ENCODE measurements at places on chromosomes 1 and 21.

DNA sequence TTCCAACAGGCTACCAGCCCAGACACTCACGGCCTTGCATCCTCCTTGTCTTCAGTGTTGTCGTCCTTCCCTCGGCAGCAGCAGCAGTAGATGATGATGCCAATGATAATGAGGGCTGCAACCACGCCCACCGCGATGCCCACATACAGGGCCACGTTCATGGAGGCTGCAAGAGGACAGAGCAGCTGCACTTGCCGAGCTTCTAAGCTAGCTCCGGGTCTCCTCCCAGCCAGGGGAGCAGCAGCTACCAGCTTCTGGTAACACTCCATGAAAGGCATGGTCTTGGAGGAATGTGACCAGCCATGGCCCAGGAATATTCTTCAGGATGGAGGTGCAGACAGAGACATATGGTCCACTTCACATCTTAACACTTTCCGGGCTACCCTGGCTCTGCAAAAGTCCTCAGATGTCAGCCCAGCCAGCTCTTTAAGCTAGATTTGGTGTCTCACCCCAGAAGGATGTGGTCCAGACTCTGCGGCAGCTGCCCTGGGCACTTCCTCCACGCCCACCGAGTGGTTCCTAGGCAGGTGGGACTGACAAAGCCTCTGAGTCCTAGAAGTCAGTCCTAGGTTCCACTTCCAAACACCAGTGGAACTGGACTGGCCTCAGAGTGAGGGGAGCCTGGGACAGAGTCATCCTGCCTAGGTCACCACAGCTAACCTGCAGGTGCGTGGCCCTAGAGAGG is 35.1 kb downstream of the GPA33 start:
- no peak for DNase-seq

GRCh38 chr1:14328685-14329084 is 269.8 kb upstream of the KAZN start:
- no peak for DNase-seq

- no peak for DNase-seq
Observed at GRCh38 chr1:172287208-172287607, 133.3 kb upstream of the C1orf105 start.

GRCh38 chr1:115910231-115910630 is 66.1 kb upstream of the SLC22A15 start:
- no peak for DNase-seq

GRCh38 chr1:198024336-198024735 is 107.2 kb downstream of the LHX9 start:
- no peak for DNase-seq

GRCh38 chr1:174964261-174964971 is 35.3 kb upstream of the CACYBP start:
- DNase-seq: peak; percentile 34

GRCh38 chr1:197991594-197991993 is 74.4 kb downstream of the LHX9 start:
- DNase-seq: no peak

- no peak for DNase-seq
Observed at GRCh38 chr1:178243119-178243518, 149.2 kb downstream of the RASAL2 start.

DNA sequence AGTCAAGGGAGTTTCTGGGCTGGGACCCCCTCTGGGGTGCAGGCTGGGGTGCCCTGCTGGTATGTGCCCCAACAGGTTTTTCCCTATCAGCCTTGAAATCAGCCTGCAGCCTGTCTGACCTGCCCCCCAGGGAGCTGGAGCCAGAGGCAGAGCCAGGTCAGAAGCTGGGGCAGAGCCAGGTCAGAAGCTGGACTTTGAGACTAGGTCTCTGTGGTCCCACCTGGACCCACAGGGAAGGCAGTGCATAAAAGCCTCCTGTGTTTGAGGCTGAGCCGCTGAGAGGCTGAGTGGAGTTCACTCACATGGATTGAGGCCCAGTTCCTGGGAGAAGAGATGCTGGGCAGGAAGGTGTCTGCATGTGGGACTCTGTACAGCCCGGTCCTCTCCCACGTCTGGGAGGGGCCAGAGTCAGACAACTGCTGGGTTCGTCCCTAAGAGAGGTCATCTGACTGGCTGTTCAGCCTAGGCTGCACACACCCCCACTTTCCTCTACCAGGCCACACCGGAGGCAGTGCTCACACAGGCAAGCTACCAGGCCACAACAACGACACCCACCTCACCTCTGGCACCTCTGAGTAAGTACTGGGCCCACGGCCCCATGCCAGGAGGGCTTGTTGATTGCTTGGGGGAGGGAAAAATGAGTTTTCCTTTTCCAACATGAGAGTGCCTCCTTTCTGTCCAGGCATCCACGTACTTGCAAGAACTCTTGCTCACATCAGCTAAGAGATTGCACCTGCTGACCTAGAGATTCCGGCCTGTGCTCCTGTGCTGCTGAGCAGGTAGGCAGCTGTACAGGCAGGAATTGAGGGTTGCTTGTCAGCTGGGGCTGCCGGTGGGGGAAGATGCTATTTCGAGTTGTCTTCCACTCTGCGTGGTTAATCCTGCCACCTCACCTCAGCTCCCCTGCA is at the start of gene ANXA9:
Gene ANXA9 (plus strand): TSS at position 488 of the 908 bp plus-strand sequence. CDS start 814 bp downstream, outside the sequence.
- DNase-seq: no peak

- DNase-seq: no peak
Observed at GRCh38 chr1:46342084-46342656, 1.6 kb downstream of the NSUN4 start.

GRCh38 chr1:16009030-16009460 is 5.0 kb downstream of the SRARP start:
- DNase-seq: peak; percentile 71

- no peak for DNase-seq
Observed at GRCh38 chr1:244642988-244643387, 9.9 kb upstream of the DESI2 start.

DNA sequence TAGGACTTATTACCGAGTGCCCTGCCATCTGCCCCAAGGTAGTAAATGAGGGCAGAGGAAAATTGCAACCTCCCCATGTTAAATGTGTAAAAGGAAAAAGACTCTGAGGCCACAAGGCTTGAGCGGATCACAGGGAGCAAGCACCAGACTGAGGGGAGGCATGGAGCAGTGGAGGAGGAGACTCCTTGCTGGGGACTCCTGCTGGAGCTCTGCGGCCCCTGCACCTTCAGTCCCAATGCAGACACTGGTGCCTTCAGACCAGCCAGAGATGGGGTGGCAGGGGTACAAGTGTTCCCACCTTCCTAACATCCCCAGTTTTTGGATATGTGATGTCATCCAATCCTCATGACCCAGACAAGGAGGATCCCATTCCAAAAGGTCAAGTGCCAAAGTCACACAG is 128.4 kb upstream of the NGF start:
- no peak for DNase-seq

- no peak for DNase-seq
Observed at GRCh38 chr1:204863730-204864129, 6.9 kb upstream of the NFASC start.

GRCh38 chr1:92363401-92363800 is 64.5 kb downstream of the RPAP2 start:
- DNase-seq: no peak

DNA sequence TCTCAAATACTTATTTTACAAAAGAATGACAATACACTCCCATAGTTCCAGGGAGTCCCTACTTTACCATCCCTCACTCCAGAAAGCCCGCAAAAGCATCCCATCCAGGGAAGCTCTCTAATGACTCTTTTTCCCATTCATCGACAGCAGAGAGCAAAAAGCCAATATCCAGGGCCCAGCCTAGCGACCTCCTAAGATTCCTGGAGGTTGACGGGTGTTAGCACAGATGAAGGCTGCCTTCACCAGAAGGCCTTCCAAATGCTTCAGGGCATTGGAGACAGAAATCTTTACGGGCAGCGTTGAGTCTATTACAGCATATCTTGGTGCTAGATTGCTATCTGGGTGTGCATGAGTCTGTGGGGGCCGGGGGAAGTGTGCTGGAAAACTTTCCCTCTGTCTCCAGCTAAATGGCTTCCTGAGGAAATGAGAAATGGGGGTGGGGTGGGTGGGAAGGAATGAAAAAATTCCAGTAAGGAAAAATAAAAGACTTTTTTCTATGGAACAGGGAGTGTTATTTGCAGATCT is 136.6 kb downstream of the PROX1 start:
- no peak for DNase-seq

DNA sequence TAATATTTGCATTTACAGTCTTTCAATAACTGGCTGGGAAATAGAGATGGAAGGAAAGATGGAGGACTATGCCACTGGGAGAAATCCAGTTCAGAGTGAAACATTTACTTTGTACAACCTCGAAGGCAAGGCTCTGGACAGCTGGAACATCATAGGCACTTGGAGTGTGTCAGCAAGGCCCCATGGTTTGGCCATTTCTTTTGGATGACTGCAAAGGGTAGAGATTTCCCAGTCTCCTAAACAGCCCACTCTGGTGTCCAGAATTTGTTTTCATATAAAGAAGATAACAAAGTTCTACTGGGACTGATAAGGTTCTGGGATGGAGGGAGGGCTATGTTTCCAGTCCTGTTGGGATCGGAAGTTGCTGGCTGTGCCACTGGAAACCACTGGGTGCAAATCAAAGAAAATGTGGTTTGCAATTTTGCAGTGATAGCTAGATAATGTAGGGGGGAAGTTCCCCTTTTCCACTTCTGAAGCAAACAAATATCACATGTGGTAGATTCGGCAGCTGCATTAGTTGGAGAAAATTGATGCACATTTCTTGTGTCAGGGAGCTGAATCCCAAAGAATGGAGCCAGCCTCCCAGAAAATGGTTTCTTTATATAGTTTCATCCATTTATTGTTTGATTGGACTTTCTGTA is 16.2 kb downstream of the KCND3 start:
- no peak for DNase-seq

- no peak for DNase-seq
Observed at GRCh38 chr1:9653210-9653490, 1.6 kb downstream of the PIK3CD start.

- no peak for DNase-seq
Observed at GRCh38 chr1:245188403-245188802, 33.6 kb downstream of the KIF26B start.

DNA sequence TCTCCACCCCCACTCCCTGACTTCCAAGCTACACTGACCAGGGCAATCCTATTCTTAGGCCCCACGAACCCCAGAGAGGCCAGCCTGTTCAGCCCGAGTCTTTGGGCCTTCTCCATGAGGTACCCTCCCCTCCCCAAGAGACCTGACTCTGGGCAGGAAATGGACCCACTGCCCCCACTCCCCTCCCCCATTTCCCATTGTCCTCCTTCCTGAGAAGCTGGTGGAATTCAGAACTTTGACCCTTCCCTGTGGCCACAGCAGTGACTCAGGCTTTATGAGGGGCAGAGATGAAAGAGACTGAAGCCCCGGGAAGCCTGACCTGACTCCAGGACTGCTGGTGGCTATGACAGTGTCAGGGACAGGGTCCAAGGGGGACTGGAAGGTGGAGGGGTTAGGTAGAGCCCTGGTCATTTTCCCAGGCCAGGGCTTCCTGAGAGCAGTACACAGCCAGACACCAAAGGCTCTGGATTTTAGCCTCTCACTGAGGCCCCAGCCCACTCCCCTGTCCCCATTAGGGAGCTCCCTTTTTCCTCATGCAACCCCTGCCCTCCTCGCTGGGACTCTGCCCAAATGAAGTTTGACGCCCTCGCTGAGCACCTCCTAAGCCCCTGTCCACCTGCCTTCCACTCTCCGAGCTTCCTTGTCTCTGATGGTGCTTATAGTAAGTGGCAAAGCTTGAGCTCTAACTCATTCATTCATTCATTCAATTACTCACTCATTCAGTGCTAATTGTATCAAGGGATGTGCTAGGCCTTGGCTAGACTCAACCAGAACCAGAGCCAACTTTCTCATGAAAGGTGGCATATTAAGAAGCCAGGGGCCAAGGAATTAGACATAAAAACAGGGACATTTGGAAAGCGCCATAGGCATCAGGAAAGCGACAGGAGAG is 3.0 kb downstream of the CRYBG2 start:
- DNase-seq: no peak

GRCh38 chr1:151058692-151059091 is 730 bp downstream of the CDC42SE1 start:
- no peak for DNase-seq

DNA sequence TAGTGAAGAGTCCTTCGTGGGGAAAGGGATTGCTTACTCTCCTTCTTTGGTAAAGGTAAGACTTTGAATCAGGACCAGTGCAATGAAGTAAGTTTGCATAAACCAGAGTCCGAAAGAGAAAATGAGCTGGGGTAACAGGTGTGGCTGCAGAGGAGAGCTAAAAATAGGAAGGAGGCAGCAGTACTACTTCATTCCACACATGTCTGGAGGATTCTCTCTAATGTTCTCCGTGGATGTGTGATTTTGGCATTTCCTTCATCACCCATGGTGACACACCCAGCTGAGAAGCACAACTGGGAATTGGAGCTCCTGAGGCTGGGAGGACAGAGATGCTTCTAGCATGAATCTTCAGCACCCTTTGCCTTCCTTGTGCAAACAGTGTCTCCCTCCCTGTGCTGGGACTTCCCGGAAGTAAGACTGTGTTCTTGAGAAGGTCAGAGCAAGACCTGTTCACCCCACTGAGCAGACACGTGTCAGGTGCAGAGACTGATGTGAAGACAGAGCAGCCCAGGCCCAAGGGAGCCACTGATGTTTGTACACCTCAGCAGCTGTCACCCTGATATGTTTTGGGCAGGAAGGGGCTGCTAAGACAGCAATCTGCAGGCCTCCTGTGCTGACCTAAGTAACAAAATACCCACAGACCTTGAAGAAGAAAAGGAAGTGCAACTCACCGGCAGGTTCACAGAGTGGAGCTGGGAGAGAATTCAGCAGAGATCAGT is 13.3 kb downstream of the FCRL1 start:
- no peak for DNase-seq

GRCh38 chr1:12460911-12461621 is 156.9 kb downstream of the DHRS3 start:
- no peak for DNase-seq

- no peak for DNase-seq
Observed at GRCh38 chr1:213820362-213821149, 167.2 kb upstream of the PROX1 start.

GRCh38 chr21:42614396-42614795 is 39.0 kb upstream of the PDE9A start:
- DNase-seq: peak; percentile 76

DNA sequence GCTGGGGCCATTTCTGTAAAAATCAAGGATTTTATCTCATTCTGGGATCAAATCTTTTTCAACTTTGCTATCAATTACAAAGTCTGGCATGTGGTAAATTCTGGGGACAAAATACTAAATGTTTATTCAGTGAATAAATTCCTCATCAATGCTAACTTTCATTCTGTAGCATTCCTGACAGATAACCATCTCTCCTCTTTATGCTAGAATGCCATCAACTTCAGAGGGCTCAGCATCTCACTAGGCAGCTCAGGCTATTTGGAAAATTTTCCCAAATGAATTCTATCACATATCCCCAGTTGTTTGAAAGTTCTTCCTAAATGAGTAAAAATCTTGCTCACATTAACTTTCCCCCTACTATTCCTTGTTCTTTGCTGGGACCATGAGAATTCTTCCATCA is 163.0 kb upstream of the DAB1 start:
- DNase-seq: no peak

- DNase-seq: no peak
Observed at GRCh38 chr1:198913667-198914066, 274.8 kb downstream of the PTPRC start.

Data from activated naive CD4-positive, alpha-beta T cell treated with anti-CD3 and anti-CD28 coated beads, Interleukin-2, amount 50 U/mL, for 72 hours (primary cell).